ENCODE measurements at places on chromosomes 6 and 20. TPM values are rescaled to one million over a fixed set of nuclear protein-coding genes. Genes with fewer than 3 reads are reported as not detected.

DNA sequence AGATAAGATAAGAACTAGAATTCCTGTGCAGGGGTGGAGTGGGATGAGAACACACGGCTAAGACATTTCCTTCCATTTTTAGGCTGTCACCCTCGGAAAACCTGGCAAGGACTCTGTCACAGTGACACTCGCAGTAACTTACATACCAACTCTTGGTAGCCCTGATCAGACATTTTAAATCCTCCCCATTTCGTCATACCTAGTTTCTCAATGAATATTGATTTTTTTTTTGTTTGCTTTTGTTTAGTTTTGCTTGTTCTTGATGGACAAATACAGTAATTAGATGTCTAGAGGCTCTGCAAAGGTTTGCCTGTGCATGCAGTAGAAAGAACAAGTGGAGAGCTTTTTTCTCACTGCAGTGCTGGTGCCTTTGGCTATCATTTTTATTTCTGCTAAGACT lies 213.0 kb upstream of the FAM83B start:
- no peak for DNase-seq
- H3K27ac ChIP-seq = no peak overlapping the region
- no peaks in the 10 kb centered on the region for H3K4me1 ChIP-seq
- H3K36me3 ChIP-seq = no peaks in the 10 kb centered on the region

The ANKEF1 gene
- 8.1 TPM for total RNA-seq

The TSPO2 gene
- not detected for total RNA-seq

The SUMO4 gene
- 2.8 TPM for total RNA-seq

GRCh38 chr20:362271-363254 lies 15.7 kb downstream of the NRSN2 start:
- no peak for DNase-seq
- H3K27me3 ChIP-seq = no peaks in the 10 kb centered on the region
- H3K36me3 ChIP-seq = no peaks in the 10 kb centered on the region
- peak overlapping the region; percentile 78 for H3K27ac ChIP-seq
- peak overlapping the region; percentile 13 for H3K4me3 ChIP-seq
